ENCODE measurements at places on chromosomes 3 and 15. TPM values are rescaled to one million over a fixed set of nuclear protein-coding genes. Genes with fewer than 3 reads are reported as not detected.

GRCh38 chr3:196634829-196635228 is 4.7 kb upstream of the NRROS start:
- no peak for DNase-seq

DNA sequence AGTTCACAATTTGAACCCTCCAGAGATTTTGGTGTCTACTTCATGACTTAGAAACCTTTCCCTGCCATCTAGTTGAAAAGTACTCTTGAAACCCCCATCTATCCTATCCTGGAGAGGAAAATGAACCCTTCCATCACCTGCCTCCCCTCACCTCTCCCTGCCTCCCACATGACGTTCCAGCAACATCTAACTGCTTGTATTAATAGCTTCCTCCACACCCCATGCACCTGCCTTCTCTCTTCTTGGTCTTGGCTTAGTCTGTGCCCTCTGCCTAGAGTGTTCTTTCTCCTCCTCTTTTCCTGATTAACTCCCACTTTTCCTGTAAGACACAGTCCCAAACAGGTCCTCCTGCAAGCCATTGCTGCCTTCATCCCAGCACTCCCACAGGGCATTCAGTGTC is 107.8 kb downstream of the LIPC start:
- DNase-seq, result no peak

GRCh38 chr3:107690522-107691138 is 167.9 kb downstream of the BBX start:
- peak; percentile 25 for DNase-seq

DNA sequence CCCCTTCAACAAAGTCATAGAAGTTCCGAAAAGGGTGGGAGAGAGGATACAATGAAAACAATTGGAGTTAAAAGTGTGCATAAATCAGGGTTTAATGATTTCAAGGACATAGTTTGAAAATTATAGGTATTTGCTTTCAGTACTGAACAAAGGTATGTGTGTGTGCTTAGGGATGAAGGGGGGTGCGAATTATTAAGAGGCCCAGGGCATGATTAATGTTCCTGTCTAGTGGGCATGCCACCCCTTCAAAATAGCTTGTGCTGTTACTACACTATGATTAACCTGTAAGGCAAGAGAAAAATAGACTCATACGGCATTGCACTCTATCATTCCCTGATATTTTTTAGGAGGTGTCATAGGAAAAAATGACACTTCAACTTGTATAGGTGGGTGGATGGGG is 731.6 kb downstream of the NAALADL2 start:
- DNase-seq, result no peak

- DNase-seq, result no peak
These were observed 4.6 kb upstream of the CX3CR1 start for GRCh38 chr3:39284457-39284881.

Gene COLQ
- 3.3 TPM for total RNA-seq

Data from activated CD4-positive, alpha-beta T cell treated with anti-CD3 and anti-CD28 coated beads, Interleukin-2, amount 10 ng/mL, durations not matched to agents 7 days and 5 days (primary cell).